Umbilical cord (tissue), 2 donors: ENCODE measurements at places on chromosomes 1 and 21. TPM values are rescaled to one million over a fixed set of nuclear protein-coding genes. Genes with fewer than 3 reads are reported as not detected.
A peak's percentile ranks its signal among the peaks of the same experiment; 100 is the strongest.

- DNase-seq: no peak
Observed at GRCh38 chr1:178066908-178067614, 26.8 kb upstream of the RASAL2 start.

DNA sequence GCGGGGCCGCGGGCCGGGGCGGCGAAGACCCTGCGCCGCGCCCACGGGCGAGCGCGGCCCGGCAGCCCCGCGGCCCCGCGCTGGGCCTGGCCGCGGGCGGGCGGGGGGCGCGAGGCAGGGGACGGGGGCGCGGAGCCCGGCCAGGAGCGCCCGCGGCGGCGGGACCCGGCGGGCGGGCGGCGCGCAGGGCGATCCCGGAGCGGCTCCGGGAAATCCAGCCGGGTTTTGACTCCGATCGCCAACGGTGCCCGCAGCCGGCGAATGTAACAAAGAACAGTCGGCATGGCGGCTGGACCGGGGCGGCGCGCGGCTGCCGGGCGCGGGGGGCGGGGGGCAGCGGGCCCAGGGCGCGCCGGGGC lies 334 bp downstream of the PRDM15 start:
- peak; percentile 81 for DNase-seq

S100A3 gene
- not detected for total RNA-seq

LYPLAL1 gene
- 40.2 TPM for total RNA-seq
